ENCODE measurements at places on chromosomes 7 and 10.

DNA sequence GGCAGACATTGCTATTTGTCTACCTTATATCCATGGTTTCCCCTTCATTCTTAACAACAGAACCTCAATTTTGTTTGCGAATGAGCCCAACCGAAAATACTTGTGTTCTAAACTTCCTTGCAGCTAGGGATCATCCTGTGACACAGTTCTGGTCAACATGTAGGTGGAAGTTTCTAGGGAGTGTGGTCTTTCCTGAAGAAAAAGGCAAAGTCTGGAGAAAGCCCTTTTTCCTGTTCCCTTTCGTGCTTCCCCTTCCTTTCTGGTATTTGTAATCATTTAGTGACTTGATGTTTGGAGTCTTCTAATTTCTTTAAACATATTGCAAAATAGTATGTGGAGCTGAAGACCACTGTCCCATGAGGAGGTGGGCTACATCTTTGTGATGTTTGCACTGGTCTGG is 2.9 kb upstream of the IFRD1 start:
- no peak for DNase-seq

- DNase-seq, result no peak
Measured at GRCh38 chr10:13899941-13900340, 313.2 kb downstream of the PRPF18 start.

GRCh38 chr7:141671705-141672496 is 30.1 kb downstream of the DENND11 start:
- no peak for DNase-seq

DNA sequence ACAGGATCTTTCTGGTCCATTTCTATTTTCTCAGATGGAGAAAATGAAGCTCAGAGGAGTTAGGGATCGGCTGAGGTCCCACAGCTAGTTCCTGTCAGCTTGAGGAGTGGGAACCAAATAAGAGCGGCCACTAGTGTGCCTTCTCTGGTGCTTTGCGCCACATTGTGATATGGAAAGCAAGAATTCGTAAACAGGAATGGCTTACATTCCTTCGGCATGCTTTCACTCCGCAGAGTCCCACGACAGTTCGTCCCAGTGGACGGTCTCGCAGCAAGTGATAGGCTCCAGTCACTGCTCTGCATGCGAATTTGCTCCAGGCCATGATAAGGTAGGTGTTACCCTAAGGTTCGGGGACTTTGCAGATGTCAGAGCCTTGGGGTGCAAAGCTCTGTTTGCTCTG is 41.5 kb upstream of the PTF1A start:
- no peak for DNase-seq

GRCh38 chr10:53396876-53397275 is 624.3 kb upstream of the MBL2 start:
- DNase-seq, result no peak

- DNase-seq, result no peak
Measured at GRCh38 chr7:74507538-74508319, 54.0 kb downstream of the GTF2IRD1 start.

DNA sequence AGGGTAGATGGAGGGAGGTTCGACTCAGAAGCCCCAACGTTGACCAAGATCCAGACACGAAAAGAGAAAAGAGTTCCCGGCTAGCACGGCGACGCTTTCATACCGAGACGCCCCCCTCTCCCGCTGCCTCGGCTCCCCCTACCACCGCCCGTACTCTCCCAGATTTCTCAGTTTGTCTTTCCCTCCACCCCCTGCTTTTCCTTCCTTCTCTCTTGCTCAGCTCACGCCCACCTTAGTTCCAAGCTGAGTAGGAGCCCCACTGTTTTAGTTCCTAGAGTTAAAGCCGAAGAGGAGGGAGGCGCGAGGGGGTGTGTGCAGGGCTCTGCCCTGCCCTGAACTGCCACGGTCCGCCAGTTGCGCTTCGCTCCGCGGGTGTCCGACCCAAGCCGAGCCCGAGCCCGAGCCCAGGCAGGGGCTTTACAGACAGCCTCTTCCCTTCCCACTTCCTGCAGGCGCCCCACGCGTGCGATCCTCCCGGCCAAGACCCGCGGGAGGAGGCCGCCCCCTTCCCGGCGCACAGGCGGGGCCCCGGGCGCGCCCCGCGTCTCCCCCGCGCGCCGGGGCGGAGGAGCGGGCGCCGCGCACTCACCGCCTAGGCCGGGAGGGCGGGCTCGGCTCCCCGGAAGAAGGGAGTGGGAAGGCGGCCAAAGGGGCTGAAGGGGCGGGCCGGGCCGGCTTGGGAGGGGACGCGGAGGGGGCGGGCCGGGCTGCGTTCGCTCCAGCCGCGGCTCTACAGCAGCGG is at the start of gene EPHB6:
Gene EPHB6, plus strand, starts transcription at position 705 of the 742 bp plus-strand sequence. CDS start 8,152 bp downstream, outside the sequence.
- DNase-seq, result peak; percentile 22

DNA sequence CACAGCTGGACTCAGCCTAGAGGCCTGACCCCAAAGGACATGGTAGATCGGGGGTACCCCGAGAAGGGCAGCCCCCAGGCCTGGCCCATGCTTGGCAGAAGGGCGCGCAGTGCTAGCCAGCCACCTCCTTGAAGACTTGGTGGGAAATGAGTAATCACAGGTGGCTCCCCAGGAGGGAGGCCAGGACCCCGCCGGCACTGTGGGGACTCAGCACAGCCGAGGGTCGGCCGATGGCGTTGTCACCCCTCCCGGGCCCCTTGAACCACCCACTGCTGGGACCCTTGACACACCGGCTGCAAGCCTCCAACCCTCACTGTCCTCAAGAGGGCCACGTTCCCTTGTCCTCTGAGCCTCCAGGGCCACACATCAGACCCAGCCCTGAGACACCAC is 27.7 kb downstream of the ADGRA1 start:
- no peak for DNase-seq

Measured in Jurkat, Clone E6-1 (cell line).